Activated CD4-positive, alpha-beta memory T cell treated with anti-CD3 and anti-CD28 coated beads, Interleukin-2, amount 10 ng/mL, durations not matched to agents 7 days and 5 days (primary cell): ENCODE measurements at places on chromosomes 3 and 15. TPM values are rescaled to one million over a fixed set of nuclear protein-coding genes. Genes with fewer than 3 reads are reported as not detected.

DNA sequence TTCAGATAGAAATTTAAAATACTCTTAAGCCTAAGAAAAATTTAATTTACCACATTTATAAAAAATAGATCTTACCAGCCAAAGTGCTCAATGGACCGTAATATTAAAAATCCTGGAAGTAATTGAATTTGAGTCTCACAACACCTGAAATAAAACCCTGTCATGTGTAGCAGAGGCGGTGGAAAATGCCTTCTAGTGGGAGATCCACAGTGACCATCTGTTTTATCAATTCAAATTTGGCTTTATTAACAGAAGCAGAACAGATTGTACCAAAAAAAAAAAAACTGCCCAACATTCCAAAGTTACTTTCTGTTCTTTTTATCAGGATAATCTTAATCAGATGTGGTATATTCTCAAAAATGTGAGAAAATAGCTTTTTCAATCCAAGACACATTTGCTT, 71.7 kb downstream of the DMXL2 start:
- DNase-seq = no peak

DNA sequence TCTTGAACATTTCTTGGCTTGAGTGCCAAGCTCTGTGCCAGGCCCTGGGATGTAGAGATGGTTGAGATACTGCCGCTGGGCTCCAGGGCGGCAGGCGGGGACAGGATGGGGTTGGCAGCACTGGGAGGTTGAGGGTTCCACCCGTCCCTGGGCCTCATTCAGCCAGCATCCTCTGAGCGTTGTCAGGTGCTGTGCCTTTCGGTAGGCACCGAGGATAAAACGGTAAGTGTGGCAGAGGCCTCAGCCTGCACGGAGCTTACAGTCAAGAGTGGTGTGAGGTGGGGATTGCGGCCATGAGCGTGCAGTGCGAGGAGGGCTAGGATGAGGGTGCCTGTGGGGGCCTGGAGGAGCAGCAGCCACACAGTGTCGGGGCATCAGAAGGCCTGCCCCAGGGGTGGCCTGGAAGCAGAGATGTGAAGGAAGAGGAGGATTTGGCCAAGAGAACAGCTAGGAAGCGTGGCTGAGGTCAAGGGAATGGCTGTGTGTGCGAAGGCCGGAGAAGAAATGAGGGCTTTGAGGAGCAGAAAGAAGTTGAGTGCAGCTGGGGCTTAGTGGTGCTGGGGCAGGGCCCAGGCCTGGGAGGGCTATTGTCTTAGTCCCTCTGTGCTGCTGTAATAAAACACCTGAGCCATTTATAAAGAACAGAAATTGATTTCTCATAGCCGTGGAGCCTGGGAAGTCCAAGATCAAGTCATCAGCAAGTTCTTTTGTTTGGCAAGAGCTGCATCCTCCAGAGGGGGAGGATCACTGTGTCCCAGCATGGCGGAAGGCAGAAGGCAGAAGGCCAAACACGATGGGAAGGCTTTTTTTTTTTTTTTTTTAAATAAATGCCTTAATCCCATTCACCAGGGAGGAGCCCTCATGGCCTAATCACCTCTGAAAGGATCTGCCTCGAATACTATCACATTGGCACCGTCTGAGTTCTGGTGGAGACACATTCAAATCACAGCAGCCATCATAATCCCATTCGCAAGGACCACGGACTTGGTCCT, 22.7 kb downstream of the CORO2B start:
- no peak for DNase-seq

- no peak for DNase-seq
These were observed 211.0 kb upstream of the LMCD1 start for GRCh38 chr3:8290611-8291010.

DNA sequence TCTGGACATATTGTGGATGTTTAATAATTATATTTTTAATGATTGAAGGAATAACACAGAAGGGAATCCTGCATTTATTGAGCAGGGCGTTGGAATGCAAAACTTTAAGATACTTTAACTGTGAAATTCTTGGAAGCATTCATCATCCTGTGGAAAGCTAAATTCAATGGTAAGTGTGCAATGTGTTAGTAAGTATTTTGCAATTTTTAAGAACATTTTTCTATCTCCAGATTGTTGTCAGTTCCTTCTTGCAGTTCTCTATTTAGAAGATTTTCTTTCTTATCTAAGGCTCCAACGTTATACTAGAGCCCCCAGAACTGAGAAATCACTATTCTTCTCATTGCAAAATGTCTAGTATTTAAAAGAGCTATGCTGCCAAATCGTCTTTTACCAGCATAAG, 132.2 kb upstream of the TSC22D2 start:
- DNase-seq = no peak

DNA sequence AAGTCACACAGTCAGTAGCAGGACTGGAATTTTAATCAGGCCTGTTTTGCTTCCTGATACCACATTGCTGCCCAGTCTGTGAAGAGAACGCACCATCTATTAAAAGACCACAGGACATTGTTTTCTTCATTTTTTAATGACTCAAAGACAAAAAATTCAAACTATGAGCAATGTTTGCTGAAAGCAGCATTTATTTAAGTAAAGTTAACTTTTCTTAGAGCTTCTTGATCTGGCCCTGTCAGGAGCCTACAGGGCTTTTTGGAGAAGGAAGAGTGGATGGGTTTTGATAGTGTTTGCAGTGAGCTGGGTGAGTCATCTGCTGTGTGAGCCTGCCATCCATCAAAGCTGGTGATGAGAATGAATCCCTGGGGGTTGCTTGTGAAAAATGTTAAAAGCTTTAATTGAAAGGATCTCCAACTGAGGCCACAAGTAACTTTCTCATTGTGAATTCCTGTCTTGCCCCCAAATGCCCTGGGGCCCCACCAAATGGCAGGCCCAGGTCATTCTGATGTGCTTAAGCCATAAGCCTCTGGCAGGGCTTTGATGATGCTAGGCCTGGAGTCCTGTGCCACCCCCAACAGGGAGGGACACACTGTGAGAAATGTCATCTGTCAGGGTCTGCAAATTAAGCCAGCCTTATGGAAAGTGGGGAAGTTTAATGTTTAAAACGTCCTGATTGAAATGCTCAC, 136.2 kb upstream of the PFN2 start:
- DNase-seq = no peak

The UNC13C gene
- not detected for total RNA-seq

The WDR93 gene
- not detected for total RNA-seq
